ENCODE measurements at places on chromosomes 16 and 17.
A peak's percentile ranks its signal among the peaks of the same experiment; 100 is the strongest.

DNA sequence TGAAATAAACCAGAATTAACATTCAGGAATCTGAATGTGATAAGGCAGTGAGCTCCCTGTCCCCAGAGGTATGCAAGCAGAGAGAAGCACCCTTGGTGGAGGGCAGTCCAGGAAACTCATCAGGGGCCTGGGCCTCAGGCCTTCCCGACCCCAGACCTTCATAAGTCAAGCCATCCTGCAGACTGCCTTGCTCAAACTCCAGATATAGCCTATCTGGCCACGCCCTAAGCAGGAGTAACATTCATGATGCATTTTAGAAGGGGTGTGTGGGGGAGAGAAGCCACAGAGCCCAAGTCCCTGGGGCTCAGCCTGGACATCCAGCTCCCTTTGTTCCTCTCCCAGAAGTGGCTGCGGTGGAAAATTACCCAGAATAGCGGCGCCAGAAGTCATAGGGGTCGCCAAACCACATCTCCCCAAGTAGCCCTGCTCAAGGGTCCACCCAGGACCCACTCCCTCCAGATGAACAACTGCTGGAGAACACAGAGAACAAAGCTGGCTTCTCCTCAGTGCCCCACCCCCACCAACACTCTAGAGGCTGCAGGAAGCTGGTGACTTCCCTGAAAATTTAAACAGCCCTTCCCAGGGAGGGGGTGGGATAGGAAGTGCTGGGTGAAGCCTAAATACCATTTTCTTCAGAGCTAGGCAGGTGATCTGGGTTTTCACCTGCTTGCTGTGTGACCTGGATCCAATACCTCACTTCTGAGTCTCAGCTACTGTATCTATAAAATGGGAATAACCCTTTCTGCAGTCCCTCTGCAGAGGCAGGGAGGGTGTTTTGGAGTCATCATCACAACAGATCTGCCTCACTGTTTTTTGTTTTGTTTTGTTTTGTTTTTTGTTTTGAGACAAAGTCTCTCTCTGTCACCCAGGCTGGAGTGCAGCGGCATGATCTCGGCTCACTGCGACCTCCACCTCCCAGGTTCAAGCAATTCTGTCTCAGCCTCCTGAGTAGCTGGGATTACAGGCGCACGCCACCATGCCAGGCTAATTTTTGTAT lies 1.5 kb upstream of the SREBF1 start:
- no peak for DNase-seq

DNA sequence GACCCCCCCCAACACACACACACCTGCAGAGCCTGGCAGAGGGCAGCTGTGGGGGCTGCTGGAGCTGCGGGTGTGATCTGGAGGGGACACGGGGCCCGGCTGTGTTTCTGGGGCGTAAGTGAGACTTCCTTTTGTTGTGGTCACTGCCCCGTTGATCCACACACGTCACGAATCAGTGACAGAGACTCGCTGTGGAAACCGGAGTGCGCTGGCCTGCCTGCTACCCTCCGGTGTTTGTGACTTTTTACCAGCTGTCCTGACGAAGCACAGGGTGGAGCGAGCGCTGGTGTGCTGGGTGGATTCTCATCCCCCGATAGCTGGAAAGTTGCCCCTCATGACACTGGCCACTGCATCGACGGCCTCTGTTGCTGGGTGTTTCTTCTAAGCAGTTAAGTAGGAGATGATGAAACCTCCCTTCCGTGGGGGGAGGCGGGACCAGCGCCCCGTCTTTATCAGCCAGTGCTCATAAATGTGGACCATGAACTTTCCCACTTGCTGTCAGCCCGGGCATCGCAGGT lies 2.3 kb downstream of the METRNL start:
- DNase-seq, result no peak

GRCh38 chr17:48406936-48407567 lies 23.0 kb downstream of the SKAP1 start:
- no peak for DNase-seq

GRCh38 chr17:7307686-7308624 lies 527 bp downstream of the EIF5A start:
- DNase-seq, result no peak

- DNase-seq, result peak; percentile 11
Measured at GRCh38 chr16:88527186-88527936, 42.8 kb upstream of the ZC3H18 start.

GRCh38 chr16:51971184-51971583 lies 575.8 kb downstream of the TOX3 start:
- DNase-seq, result no peak

DNA sequence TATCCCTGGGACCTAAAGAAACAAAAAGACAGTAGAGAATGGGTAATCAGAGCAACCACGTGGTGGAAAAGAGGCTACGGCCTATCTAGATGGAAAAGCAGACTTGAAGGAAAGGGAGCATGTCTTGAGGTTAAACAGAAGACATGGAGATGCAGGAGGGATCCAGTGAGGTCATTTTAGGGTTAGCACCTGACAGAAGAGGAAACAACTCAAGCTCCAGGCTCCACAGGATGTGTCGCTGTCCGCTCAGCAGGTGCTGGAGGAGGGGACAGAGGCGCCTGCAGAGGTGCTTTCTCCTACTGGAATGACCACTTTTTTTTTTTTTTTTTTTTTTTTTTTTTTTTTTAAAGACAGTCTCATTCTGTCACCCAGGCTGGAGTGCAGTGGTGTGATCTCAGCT lies 47.5 kb upstream of the CLEC3A start:
- no peak for DNase-seq

DNA sequence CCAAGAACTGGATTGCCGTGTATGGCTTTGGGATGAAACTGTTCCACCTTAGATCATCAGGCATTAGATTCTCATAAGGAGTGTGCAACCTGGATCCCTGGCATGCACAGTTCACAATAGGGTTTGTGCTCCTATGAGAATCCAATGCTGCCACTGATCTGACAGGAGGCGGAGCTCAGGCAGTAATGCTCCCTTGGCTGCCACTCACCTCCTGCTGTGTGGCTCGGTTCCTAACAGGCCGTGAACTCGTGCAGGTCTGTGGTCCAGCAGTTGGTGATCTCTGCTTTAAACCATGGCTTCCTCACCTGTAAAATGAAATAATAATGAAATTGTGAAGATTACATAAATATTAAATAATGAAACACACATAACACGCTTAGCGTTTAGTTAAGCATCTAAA lies 45.5 kb upstream of the FBXO47 start:
- no peak for DNase-seq

DNA sequence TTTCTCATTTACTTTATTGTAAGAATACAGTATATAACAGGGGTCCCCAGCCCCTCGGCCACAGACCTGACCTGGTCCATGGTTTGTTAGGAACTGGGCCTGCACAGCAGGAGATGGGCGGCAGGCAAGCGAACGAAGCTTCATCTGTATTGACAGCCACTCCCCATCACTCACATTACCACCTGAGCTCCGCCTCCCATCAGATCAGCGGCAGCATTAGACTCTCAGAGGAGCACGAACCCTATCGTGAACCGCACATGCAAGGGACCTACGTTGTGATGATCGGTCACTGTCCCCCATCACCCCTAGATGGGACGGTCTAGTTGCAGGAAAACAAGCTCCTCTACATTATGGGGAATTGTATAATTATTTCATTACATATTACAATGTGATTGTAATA lies 410.6 kb downstream of the SLC39A11 start:
- no peak for DNase-seq

Measured in fibroblast of skin of left quadriceps (primary cell).